Tibial nerve (tissue), 4 donors: ENCODE measurements at places on chromosomes 16 and 17. TPM values are rescaled to one million over a fixed set of nuclear protein-coding genes. Genes with fewer than 3 reads are reported as not detected.

The HSF4 gene
- 103 TPM for total RNA-seq

GRCh38 chr17:77490361-77491183, 349.8 kb downstream of the SEC14L1 start:
- H3K4me1 ChIP-seq = peaks cover 31% of the 10 kb centered on the region
- no peaks in the 10 kb centered on the region for H3K27me3 ChIP-seq
- no peak overlapping the region for H3K4me3 ChIP-seq
- H3K27ac ChIP-seq = peak overlapping the region; percentile 77

- no peak for DNase-seq
- no peak overlapping the region for H3K27ac ChIP-seq
- H3K27me3 ChIP-seq = no peaks in the 10 kb centered on the region
- no peak overlapping the region for H3K4me3 ChIP-seq
Measured at GRCh38 chr17:60473788-60474187, 51.5 kb downstream of the CHCT1 start.

- peak overlapping the region; percentile 84 for H3K27ac ChIP-seq
- peaks cover 56% of the 10 kb centered on the region for H3K4me1 ChIP-seq
- no peaks in the 10 kb centered on the region for H3K27me3 ChIP-seq
- H3K36me3 ChIP-seq = no peaks in the 10 kb centered on the region
- DNase-seq = peak; percentile 51
- H3K4me3 ChIP-seq = no peak overlapping the region
Measured at GRCh38 chr16:66247516-66248481, 118.7 kb upstream of the CDH5 start.

DNA sequence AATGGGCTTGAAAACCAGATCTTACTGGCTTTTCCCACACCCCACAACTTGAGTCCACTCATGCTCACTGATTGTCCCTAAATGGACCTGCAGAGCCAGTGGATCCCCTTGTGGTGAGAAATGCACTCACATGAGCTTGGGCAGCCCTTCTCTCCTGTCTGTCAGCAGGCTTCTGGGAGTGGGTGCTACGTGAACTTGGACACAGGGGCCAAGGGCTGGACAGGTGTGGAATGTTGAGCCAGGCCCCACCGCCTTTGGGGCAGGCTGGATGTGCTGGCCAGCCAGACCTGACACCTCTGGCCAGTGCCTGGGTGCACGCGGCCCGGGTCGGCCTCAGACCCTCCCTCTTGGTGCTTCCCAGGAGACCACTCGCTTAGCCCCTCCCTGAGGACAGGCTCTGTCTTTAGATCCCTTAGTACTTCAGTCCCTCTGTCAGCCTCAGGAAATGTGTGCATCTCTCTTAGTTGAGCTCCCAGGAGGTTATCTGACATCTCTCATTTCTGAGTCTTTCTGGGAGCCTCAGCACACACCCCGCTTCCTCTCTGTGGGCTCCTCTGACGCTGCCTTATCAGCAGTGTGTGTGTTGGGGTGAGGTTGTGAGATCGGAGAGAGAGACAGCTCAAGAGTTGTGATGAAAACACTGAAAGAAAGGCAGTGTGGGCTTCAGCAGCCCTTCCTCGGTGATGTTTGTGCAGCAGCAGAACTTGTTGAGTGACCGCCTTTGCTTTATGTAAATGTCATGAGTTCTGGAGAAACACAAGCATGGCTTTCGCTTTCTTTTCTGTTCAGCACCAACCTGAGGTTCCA, 117.0 kb downstream of the RAB11FIP4 start:
- H3K36me3 ChIP-seq = no peaks in the 10 kb centered on the region
- H3K4me1 ChIP-seq = peaks cover 12% of the 10 kb centered on the region
- DNase-seq = no peak
- H3K4me3 ChIP-seq = no peak overlapping the region
- peak overlapping the region; percentile 70 for H3K27ac ChIP-seq
- H3K27me3 ChIP-seq = no peaks in the 10 kb centered on the region

The SLFN5 gene
- 21.9 TPM for total RNA-seq

The RNF43 gene
- total RNA-seq = under 0.01 TPM

DNA sequence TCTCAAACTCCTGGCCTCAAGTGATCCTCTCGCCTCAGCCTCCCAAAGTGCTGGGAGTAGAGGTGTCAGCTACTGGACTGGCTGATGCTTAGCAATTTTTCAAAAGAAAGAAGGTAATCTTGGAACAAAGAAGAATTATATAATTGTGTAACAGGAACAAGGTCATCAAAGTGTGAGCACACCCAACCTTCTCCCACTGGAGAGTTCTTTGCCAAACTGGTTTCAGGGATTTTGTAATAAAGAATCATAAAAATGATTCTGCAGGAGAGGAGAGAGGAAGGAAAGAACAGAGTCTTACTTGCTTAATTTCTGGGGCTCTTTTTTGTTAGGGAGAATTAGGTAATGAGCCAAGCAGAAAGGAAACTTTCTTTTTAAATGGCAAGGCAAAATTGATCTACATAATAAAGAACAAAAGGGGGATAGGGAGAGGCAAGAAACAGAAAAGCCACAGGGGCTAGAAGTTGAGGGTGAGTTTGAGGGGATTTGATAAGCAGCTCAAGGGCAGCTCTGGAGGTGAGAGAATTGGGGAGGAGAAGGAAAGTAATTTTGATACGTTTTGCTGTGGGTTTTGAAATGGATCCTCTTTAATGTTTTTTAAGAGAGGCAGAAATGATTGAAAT, 21.3 kb downstream of the CHD9NB start:
- H3K27ac ChIP-seq = peak overlapping the region; percentile 6
- peaks cover 11% of the 10 kb centered on the region for H3K4me1 ChIP-seq
- H3K36me3 ChIP-seq = no peaks in the 10 kb centered on the region
- no peaks in the 10 kb centered on the region for H3K27me3 ChIP-seq
- H3K4me3 ChIP-seq = no peak overlapping the region

DNA sequence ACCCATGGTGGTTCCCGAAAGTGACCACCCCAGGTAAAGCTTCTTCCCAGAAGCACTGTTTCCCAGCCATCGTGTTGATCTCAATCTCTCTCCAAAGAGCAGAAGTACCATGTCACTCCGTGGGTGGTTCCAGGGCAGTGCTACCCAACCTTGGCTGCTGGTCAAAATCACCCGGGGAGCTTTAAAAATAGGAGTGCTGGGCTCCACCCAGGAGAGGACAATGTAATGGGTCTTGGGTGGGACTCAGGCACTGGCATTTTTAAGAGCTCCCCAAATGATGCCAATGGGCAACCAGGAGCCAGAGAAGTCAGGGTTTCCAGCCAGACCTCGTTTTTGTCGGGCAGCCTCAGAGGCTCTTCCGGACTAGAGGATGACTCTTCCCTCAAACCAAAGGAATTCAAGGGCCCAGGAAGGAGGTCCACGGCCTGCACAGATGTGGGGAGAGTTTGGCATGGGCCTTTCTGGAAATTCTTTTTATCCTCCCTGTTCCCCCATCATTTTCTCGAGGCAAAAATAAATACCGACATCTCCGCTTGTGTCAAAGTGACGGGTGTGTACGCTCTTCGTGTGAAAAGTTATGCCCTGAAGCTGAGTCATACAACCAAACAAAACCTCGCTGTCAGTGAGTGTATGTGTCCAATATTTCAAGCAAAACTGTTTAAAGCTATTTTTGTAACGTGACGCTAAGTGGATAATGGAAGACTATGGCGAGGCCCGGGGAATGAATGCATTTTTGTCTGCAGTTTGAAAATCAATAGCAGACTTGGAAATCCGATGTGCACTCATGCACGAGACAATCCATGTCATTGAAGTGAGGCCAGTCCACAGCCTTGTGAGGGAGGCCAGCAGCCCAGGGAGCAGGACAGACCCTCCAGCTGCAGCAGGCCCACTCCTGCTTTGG, 364.1 kb downstream of the FOXL1 start:
- no peak overlapping the region for H3K27ac ChIP-seq
- H3K27me3 ChIP-seq = peaks cover 3% of the 10 kb centered on the region
- no peak for DNase-seq
- H3K4me3 ChIP-seq = no peak overlapping the region

DNA sequence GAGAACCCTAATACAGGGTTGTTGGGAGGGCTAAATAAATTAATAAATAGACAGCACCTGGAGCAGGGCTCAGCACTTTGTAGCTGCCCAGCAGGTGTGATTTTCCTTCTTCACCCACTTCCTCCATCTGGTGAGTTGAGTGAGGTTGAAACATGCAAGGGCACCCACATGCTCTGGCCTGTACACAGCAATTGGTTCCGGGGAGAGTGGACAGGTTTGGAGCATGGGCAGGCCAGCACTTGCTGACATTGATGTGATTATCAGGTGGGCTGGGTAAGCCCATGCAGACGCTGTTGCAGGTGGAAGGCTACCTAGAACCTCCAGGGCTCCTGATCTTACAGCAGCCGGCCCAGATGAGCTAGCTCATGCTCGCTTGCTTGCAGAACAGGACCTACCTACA, 1.3 kb upstream of the MRTFB start:
- H3K27me3 ChIP-seq = no peaks in the 10 kb centered on the region
- H3K36me3 ChIP-seq = no peaks in the 10 kb centered on the region
- no peaks in the 10 kb centered on the region for H3K4me1 ChIP-seq
- no peak for DNase-seq

GRCh38 chr16:870856-871561, 70.5 kb upstream of the GNG13 start:
- H3K4me3 ChIP-seq = no peak overlapping the region
- DNase-seq = no peak

The ST3GAL2 gene
- 24.5 TPM for total RNA-seq

DNA sequence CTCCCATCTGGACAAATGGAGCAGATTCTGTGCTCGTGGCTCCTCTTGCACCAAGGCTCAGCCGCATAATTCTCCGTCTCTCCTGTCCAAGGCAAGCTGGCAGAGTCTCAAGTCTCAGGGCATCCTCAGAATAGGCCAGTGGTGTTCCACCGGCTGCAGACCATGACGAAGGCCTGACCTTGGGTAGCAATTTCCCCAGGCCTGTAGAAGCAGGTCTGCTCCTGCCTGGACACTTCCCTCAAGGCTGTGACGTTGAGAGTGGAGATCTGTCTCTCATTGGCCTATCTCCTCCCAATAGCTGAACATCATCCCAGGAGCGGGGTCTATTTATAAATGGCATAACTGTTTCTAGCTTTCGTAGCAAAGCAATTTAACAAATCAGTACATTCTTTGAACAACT, 33.3 kb upstream of the SRSF1 start:
- H3K27ac ChIP-seq = no peak overlapping the region
- H3K36me3 ChIP-seq = no peaks in the 10 kb centered on the region
- no peaks in the 10 kb centered on the region for H3K4me1 ChIP-seq

DNA sequence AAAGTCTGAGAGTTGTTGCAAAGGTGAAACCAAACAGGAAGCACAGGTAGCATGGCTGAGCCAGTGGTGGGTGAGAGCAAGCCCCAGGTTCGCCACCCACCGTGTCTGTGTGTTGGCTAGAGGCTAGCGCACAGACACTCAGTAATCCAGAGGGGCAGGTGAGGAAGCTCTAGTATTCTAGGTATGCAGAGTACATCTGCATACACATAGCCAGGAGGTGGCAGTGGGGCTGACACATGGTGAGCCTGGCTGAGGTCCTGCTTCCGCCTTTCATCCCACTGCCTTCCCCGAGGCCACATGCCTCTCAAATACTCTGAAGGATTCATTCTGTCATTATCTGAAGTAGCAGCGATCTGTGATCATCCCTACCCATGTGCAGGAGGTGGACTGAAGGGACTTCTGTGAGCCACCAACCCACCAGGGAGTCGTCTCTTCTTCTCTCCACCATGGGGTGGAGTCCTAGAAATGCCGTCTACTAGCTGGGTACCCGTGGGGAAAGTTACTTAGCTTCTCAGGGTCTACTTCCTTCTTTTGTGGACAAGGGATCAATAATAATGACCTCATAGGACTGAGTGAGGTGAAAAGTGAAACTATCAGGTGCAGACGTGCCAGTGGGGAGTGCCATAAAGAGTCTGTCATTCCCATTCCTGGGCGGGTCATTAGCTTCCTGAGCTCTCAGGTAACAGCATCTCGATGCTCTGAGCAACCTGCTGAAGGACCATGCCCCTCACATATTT, 36.0 kb upstream of the ICAM2 start:
- DNase-seq = no peak
- H3K27ac ChIP-seq = no peak overlapping the region
- peaks cover 16% of the 10 kb centered on the region for H3K36me3 ChIP-seq
- no peaks in the 10 kb centered on the region for H3K4me1 ChIP-seq
- H3K4me3 ChIP-seq = no peak overlapping the region

GRCh38 chr16:19694989-19695388, 23.0 kb downstream of the KNOP1 start:
- no peak for DNase-seq
- H3K4me3 ChIP-seq = no peak overlapping the region
- no peaks in the 10 kb centered on the region for H3K27me3 ChIP-seq
- no peaks in the 10 kb centered on the region for H3K36me3 ChIP-seq

The PRKCB gene
- total RNA-seq = 3.7 TPM

DNA sequence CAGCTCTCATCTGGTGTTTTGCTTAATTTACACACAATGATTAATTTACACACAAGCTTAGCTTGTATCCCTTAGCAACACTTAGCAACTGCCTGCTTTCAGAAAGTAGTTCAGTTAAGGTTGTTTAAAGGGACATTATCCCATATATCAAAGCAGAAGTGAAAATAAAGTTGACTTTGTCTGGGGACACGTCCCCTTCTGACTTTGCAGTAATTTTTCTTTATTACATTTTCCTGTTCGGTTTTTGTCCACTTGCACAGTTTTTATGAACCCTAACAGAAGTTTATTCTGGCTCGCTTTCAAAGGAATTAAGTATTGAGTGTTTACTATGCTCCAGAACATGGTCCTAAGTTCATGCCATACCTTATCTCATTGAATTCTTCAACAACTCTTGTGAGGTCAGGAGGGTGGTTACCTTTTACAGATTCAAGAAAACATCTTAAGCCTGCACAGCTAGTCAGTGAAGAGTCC, 41.5 kb downstream of the ARHGAP44 start:
- H3K27me3 ChIP-seq = no peaks in the 10 kb centered on the region
- H3K36me3 ChIP-seq = no peaks in the 10 kb centered on the region
- no peak overlapping the region for H3K27ac ChIP-seq
- no peak overlapping the region for H3K4me3 ChIP-seq
- no peak for DNase-seq
- H3K4me1 ChIP-seq = no peaks in the 10 kb centered on the region

DNA sequence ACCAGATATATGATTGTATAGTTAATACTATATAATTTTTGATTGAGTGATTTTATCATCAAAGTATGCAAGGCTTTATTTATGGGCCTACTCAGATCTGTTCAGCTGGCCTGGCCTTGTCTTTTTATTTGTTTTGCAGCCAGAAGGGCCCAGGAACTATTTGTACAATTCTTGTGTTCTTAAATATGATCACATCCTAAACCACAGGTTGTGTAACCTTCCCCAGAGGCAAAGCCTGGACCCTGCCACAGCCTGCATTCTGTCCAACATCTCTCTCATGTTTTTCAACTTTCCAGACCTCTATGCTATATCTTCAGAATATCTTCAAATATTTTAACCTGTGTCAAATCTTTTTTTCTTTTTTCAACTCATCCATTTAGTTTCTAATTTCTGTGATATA, 410.4 kb upstream of the MON1B start:
- no peaks in the 10 kb centered on the region for H3K4me1 ChIP-seq
- H3K36me3 ChIP-seq = no peaks in the 10 kb centered on the region
- DNase-seq = no peak
- H3K27ac ChIP-seq = no peak overlapping the region

GRCh38 chr17:32992321-32993033, 830 bp downstream of the SPACA3 start:
- no peak overlapping the region for H3K27ac ChIP-seq
- H3K27me3 ChIP-seq = no peaks in the 10 kb centered on the region
- no peak for DNase-seq
- no peak overlapping the region for H3K4me3 ChIP-seq
- no peaks in the 10 kb centered on the region for H3K36me3 ChIP-seq

- DNase-seq = no peak
- H3K4me3 ChIP-seq = no peak overlapping the region
- no peaks in the 10 kb centered on the region for H3K4me1 ChIP-seq
- no peaks in the 10 kb centered on the region for H3K27me3 ChIP-seq
Measured at GRCh38 chr17:73013816-73014663, 78.4 kb downstream of the SLC39A11 start.

- H3K4me1 ChIP-seq = peaks cover 19% of the 10 kb centered on the region
- no peaks in the 10 kb centered on the region for H3K36me3 ChIP-seq
- no peaks in the 10 kb centered on the region for H3K27me3 ChIP-seq
- DNase-seq = no peak
- H3K27ac ChIP-seq = no peak overlapping the region
Measured at GRCh38 chr17:47200325-47200664, 8.9 kb upstream of the MYL4 start.

The SLC35G6 gene
- not detected for total RNA-seq
